ENCODE measurements at places on chromosomes 12 and 14.

- DNase-seq = no peak
Observed at GRCh38 chr14:49897965-49898364, 5.1 kb downstream of the ARF6 start.

- no peak for DNase-seq
Observed at GRCh38 chr14:102238131-102238530, 66.8 kb downstream of the MOK start.

DNA sequence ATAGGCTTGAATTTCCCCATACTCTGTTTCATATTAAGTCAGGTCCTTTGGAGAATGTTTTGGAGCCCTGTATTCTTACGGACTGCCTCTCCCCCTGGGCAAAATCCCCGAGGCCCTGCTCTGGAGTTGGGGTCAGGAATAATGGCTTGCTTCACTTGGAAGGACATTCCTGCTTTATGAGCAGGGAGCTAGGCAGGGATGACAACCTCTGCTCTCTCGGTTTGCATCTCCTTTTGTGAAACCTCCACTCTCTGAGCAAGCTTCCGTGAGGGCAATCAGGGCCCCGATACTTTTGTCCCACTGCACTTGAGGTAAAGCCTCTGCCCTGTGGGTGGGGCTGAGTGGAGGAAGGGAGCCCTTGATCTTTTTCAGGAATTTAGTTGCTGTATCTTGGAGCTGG, 19.3 kb downstream of the OS9 start:
- no peak for DNase-seq

- no peak for DNase-seq
Observed at GRCh38 chr14:34252227-34252626, 209.8 kb downstream of the SPTSSA start.

DNA sequence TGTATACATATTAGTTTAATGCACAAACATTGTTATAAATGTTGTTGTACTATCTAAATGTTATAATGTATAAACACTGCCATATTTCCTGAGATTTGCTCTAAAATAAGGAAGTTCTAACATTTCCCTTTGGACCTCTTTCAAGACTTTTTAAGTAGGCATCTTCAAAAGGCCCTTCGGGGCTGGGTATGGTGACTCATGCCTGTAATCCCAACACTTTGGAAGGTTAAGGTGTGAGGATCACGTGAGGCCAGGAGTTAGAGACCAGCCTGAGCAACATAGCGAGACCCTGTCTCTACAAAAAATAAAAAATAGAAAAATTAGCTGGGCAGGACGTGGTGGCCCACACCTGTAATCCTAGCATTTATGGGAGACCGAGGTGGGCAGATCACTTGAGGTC, 35.5 kb downstream of the FBLN5 start:
- DNase-seq = no peak

DNA sequence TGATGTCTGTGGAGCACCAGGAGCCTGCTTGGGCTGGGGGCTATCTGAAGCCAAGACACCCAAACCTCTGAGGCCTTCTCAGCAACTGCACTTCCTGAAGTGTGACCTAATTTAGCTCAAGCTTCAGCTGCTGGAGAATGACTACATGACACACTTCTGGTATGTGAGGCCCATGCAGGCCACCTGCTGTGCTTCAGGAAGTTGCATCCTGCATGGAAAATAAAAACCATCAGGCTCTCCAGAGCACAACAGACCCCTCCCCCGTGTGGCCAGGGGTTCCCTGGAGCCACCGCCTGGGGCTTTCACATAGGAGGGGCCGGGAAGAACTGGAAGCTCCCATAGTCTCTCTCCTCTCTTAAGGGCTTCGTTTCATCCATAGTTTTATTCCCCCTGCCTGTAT, 217.7 kb downstream of the SLC15A4 start:
- no peak for DNase-seq

All from stimulated activated CD8-positive, alpha-beta memory T cell treated with anti-CD3 and anti-CD28 coated beads, Interleukin-2, amount 100 ng/mL, for 48 hours (primary cell).